ENCODE measurements at places on chromosomes 7 and 10. TPM values are rescaled to one million over a fixed set of nuclear protein-coding genes. Genes with fewer than 3 reads are reported as not detected.

GRCh38 chr10:14066106-14066505 lies 264.6 kb downstream of the FRMD4A start:
- no peak for DNase-seq

- DNase-seq, result no peak
These were observed 86.6 kb upstream of the AGBL3 start for GRCh38 chr7:134899729-134900128.

GRCh38 chr10:101545898-101546297 lies 42.2 kb downstream of the POLL start:
- no peak for DNase-seq

DNA sequence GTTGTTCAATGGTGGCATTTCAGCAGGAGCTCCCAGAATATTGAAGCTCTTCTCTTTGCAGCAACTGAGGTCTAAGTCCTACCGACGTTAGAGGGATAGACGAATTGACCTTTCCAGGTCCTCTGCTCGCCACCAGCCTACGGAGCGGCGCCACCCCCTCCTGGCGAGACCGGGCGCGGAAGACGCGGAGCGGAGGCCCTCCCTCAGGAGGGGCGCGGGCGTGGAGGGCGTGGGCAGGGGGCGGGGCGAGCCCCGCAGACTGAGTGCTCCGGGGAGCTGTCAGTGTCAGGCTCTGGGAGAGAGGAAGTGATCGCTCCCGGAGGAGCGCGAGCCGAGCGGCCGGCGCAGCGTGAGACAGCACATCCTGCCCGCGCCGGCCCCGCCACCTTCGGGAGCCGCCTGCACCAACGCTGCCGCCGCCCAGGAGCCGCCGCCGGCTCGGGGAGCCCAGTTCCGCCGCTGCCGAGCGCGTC lies at the start of gene DYNC1I1:
TSS of gene DYNC1I1 (plus strand) at position 257 of the 473 bp plus-strand sequence. CDS start 32,176 bp downstream, outside the sequence.
- peak; percentile 46 for DNase-seq

GRCh38 chr7:7944619-7945282 lies 23.8 kb upstream of the GLCCI1 start:
- no peak for DNase-seq

DNA sequence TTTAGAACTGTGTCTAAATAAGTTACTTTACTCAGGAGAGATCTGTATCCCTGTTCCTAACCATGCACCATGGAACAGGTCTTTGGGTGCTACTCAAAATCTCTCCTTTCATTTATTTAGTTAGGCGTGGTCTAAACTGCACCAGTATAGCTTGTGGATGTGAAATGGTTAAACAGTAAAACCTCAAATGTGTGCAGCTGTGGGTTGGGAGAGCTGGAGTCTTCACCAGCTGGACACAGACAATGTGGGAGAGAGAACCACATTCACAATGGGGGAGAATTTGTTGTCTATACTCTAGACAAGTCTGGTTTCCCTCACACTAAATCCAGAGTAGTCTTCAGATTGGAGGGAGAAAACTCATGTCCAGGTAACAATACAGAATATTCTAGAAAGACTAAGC lies 31.2 kb upstream of the IKZF1 start:
- DNase-seq, result no peak

DNA sequence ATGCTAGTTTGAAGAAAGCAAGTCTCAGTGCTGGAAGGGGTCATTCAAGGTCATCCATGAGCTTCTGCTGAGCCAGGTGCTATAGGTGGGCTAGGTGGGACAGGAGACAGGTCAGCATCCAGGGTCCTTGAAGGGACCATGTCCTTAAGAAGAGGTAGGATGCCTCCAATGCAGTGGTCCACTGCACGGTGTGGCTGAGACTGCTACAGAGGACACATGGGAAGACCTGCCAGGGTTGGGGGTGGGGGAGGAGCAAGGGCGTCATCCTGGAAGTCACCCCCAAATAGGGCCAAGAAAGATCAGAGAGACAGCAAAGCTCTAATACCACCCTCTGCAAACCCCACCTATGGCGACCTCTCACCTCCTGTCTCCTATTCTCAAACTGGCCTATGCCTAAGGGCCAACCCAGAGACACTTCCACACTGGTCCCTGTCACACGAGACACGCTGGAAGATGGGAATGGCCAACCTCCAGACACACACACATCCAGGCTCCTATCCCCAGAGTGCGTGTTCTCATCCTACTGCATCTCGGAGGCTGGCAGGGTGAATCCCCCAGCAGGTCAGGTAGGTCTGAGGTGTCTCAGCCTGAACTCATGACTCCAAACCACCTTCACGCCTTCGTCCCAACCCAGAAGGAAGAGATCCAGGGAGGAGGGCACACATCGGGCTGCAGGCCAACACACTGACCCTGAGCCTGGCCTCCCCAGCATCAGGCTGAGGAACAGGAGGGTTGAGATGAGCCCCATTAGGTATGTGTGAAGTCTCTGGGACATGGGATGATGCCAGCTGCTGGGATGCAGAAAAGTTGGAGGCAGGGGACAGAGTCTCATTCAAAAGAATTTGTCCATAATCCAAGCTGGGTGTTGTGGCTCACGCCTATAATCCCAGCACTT lies 5.6 kb upstream of the PPP1R35 start:
- DNase-seq, result no peak

DNA sequence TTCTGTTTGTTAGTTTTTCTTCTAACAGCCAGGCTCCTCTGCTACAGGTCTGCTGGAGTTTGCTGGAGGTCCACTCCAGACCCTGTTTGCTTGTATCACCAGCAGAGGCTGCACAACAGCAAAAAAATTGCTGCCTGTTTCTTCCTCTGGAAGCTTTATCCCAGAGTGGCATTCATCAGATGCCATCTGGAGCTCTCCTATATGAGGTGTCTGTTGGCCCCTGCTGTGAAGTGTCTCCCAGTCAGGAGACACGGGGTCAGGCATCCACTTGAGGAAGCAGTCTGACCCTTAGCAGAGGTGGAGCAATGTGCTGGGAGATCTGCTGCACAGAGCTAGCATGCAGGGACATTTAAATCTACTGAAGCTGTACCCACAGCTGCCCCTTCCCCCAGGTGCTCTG lies 26.7 kb upstream of the CROT start:
- DNase-seq, result no peak

DNA sequence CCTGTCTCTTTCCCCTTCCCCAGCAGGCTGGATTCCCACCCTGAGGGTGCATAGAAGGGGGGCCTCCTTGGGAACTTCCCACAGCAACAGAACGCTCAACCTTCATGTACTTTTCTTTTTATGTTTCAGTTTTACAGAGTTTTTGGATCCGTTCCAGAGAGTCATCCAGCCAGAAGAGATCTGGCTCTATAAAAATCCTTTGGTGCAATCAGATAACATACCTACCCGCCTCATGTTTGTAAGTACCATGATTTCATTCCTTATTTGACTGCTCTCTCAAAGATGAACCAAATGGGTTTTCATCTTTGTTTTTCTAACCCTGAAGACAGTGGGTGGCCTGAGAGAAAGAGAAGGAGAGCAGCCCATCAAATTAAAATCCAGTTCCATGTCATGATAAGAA lies 46.7 kb downstream of the PLPP4 start:
- DNase-seq, result no peak

- no peak for DNase-seq
These were observed 15.5 kb downstream of the TUBGCP2 start for GRCh38 chr10:133292919-133293809.

DNA sequence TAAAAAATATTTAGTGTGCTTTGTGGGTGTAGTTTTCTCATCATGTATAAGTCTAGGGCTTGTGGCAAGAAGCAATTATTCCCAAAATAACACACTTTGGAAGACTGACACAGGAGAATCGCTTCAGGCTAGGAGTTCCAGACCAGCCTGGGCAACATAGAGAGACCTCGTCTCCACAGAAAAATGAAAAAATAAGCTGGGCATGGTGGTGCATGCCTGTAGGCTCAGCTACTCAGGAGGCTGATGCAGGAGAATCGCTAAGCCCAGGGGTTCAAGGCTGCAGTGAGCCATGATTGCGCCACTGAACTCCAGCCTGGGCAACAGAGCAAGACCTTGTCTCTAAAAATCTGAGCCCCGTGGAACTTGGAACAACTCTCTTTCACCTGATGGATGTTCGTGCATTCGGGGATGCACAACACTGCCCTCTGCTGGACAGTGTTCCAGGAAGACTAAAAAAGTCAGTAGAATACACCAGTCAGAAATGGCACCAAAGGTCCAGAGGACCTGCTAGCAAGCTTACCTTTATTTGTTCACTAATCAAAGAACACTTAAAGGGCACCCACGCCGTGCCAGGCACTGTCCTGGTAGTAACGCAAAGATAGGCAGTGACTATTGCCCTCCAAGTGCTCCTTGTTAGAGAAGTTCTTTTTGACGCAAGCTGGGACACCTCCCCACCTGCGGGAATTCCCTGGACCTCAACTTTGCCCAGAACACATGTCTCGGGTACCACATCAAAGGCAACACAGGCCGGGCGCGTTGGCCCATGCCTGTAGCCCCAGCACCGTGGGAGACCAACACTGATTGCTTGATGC lies 81.9 kb upstream of the CALN1 start:
- DNase-seq, result peak; percentile 67

GRCh38 chr7:28661826-28662595 lies 249.7 kb downstream of the CREB5 start:
- no peak for DNase-seq

DNA sequence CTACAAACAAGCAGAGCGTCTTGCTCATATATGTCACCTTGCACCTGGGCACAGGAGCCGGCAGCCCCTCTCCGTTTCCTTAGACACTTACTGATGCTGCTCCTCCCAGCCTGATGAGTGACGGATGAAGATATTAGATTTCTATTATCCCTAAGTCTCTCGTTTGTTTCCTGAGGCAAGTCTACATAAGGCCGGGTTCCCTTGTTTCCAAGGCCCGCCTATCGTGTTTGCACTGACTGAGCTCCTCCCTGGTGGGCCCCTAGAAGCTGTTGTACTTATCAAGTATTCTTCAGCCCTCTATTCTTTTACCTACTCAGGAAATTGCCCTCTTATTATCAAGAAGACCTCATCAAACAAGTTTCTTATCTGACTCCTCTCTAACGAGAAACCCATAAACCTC lies 18.5 kb downstream of the SH3PXD2A start:
- no peak for DNase-seq

DNA sequence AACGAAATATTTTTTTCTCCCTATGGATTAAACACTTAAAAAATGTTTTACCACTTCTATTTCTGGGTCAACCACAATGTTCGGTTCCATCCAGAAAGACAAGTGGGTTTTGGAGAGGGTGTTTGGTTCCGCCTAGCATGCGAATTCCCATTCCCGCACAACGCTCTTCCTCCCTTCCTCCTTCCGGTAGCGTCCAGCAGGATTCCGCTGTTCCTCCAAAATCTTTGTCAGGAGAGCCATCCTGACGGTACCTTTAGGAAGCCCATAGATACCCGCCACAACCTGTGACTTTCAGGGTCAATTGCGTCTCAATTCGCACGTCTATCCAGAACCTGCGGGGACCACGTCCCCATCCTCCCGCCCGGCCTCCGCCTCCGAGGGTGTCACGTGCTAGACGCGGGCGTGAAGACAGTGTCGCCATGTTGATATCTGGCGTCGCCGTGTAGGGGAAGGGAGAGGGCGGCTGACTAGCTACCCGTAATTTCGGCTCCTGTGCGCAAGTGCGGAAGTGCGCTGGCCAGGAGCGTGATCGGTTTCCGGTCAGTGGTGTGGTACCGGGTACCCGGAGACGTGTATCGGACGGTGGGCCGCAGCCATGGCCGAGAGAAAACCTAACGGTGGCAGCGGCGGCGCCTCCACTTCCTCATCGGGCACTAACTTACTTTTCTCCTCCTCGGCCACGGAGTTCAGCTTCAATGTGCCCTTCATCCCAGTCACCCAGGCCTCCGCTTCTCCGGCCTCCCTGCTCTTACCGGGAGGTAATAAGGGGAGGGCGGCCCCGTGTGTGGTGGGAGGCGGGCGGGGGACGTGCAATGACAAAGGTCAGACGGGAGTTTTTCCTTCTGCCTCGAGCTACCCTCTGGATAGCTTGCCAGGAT lies at the start of gene SEC23IP:
TSS of gene SEC23IP (plus strand) at position 543 of the 878 bp plus-strand sequence. CDS start at position 596, 53 bp downstream.
- peak; percentile 95 for DNase-seq

DNA sequence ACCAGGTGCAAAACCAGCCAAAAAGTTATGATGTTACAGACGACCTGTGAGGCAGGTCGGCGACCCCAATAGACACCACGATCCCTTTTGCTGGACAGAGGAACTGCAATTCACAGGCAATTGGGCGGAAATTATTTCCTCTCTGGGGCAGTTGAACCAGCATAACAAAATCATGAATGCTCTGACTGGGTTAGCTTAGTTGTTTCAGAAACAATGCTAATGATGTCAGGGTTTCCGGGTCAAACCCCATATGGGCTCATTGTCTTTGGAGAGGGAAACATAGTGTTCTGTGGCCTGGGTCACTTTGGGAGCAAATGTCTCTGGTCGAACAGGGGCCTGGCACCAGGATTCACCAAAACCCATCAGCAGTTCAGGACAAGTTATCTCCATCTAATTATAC lies 669.1 kb upstream of the NRP1 start:
- no peak for DNase-seq

DNA sequence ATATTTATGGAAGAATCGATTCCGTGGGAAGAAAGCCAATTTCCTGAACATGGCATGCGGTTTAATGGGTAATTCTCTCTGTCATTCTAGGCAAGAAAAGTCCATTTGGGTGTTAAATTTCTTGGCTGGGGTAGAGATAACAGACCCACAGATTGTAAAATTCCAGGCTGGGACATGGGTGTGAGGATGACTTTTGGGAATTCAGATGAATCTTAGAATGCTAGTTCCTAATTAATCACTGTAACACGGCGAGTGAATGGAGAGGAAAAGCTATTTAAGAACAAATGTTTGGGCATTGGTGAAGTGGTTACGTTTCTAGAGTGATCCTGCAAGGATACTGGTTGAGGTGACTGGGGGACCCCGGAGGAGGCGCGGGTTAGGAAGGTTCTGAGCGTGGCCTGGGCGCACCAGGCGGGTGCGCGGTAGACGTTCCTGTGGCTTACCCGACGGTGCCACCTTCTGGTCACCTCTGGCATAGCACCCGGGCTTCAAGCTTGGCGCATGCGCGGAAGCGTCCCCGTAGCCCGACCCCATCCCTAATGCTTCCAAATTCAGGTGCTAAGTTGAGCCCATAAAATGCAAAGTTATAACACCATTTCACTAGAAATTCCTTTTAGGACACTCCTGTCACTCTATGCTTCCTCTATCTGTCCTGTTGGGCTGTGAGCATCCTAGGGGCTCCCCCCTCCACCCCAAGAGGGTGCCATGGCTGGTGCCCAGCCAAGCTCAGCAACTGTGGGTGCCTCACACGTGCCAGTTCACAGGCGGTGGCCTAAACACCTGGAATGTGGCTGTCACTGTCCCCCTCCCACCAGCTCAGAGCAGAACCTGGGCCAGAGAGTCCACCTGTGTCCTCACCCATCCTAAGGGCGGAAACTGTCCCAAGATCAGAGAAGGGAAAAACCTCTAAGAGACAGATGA lies 104.4 kb downstream of the PTPRE start:
- peak; percentile 66 for DNase-seq

- DNase-seq, result no peak
These were observed 41.4 kb downstream of the INSYN2A start for GRCh38 chr10:127154831-127155620.

The LRRC18 gene
- total RNA-seq, result not detected

The SFRP5 gene
- not detected for total RNA-seq

The ASB10 gene
- total RNA-seq, result not detected

The HEPACAM2 gene
- not detected for total RNA-seq

The TCAF2 gene
- total RNA-seq, result 23.0 TPM

The VENTX gene
- not detected for total RNA-seq

Measured in NCI-H460 (cell line).